ENCODE measurements at places on chromosomes 5 and 9.

GRCh38 chr9:130936285-130937117, 2.5 kb downstream of the FIBCD1 start:
- no peak for DNase-seq

DNA sequence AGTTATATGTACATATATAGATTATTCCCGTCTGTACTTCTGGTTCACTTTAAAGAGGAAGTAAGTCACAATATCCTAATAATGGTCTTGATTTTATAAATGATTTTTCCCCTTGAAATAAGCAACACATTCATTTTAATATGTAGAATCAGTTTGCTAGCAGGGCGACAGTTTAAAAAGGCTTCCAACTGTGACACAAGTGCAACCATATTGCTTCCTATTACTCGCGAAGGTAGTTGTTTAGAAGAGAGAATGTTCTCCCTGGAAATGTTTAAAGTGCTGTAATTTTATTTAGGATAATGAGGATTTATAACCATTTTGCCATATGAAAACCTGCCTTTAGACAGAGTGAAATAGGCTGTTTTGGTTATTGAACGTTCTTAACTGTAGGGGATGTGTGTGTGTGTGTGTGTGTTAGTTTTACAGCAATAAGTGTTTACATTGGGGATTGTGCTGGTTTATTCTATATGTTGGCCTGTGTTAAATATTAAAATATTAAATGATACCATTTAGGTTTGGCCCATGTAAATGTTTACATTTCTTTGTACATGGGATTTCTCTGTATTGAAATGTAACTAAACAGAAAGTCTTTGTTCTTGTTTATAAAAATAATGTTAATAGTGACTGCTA, 138.3 kb downstream of the PBX3 start:
- DNase-seq: no peak

- no peak for DNase-seq
Measured at GRCh38 chr5:55633574-55634208, 78.4 kb downstream of the SLC38A9 start.

DNA sequence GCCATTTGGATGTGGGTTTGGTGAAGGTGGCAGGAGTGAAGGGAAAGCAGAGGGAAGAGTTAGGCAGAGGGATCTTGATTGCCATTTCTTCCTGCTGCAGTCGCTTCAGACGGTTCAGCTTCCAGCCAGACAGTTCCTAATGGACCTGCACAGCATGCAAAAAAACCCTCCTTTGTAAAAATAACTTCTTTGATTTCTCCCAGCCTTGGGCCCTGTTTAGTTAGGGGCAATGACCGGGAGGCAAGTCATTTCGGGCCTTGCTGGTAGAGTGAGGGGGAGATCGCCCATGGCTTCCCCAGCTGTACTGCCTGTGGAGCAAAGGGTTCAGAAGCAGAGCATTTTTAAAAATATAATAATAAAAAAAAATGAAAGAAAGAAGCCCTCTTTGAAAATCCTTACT, 67.2 kb upstream of the TLE1 start:
- no peak for DNase-seq

- DNase-seq: no peak
Measured at GRCh38 chr5:38297830-38298608, 39.7 kb downstream of the EGFLAM start.

DNA sequence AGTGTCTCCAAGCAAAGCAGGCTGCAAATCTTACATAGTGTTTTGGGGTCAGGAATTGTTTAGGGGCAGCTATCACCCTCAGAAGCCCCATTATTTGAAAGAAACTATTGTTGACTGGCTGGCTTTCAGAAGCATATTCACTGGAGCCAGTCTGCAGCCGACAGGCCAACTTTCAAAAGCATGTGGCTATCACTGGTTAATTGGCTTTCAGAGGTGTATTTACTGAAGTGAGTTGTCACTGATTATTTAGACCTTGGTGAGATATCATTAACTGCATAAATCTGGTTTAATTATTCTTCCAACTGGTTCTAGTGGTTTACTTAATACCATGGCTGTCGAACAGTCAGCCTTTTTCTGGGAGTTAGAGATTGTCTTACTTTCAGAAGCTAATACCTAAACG, 247.0 kb downstream of the CWC27 start:
- DNase-seq: no peak

- DNase-seq: peak; percentile 35
Measured at GRCh38 chr9:130451509-130452388, 7.0 kb downstream of the ASS1 start.

- DNase-seq: no peak
Measured at GRCh38 chr5:123455640-123456039, 32.4 kb upstream of the CEP120 start.

GRCh38 chr5:68562308-68562707, 346.8 kb downstream of the PIK3R1 start:
- no peak for DNase-seq
